ENCODE measurements at places on chromosomes 2 and 18.

- DNase-seq: no peak
These were observed 417.5 kb upstream of the HS6ST1 start for GRCh38 chr2:128736046-128736688.

DNA sequence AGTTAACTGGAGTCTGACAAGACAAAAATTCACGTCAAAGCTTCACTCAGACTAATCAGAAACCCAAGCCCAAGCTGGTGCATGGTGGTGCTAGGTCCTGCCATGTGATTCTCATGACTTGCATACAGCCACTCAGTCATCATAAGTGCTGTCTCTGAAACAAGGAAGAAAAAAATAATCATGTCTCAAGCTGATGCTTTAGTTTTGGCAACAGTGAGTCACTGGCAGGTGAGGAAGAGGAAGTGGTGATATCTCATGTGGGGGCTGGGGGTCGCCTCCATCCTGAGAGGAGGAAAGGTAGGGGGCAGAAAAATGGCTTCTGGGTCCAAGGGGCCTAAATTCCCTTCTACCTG lies 136.3 kb downstream of the TMEM163 start:
- no peak for DNase-seq

GRCh38 chr2:179796213-179797007 lies 65.0 kb downstream of the ZNF385B start:
- DNase-seq: no peak

GRCh38 chr2:214987261-214987660 lies 151.2 kb downstream of the ABCA12 start:
- no peak for DNase-seq

DNA sequence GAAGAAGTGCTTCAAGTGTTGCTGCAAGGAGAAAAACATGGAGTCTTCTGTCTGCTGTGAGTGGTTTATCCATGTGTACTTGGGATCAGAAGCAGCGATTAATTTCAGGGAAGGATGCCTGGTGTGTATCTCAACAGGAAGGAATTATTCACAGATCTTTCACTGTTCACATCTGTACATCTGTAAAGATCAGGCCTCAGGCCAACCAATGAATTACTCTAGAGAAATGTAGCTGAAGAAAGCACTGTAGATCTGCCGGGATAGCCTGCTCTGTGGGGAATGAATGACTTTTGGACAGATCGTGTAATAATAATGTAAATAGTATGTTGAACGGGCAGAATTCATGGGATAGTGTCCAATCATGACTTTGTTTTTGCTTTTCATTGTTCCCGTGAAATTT lies 54.0 kb upstream of the SPP2 start:
- DNase-seq: no peak

GRCh38 chr2:143378996-143379395 lies 249.8 kb downstream of the ARHGAP15 start:
- no peak for DNase-seq

GRCh38 chr2:7648221-7648795 lies 731.1 kb downstream of the RNF144A start:
- no peak for DNase-seq

GRCh38 chr2:234099266-234099665 lies 48.8 kb downstream of the SPP2 start:
- DNase-seq: no peak

Data from iPS-NIHi11 (cell line).